ENCODE measurements at places on chromosomes 2 and 18.

DNA sequence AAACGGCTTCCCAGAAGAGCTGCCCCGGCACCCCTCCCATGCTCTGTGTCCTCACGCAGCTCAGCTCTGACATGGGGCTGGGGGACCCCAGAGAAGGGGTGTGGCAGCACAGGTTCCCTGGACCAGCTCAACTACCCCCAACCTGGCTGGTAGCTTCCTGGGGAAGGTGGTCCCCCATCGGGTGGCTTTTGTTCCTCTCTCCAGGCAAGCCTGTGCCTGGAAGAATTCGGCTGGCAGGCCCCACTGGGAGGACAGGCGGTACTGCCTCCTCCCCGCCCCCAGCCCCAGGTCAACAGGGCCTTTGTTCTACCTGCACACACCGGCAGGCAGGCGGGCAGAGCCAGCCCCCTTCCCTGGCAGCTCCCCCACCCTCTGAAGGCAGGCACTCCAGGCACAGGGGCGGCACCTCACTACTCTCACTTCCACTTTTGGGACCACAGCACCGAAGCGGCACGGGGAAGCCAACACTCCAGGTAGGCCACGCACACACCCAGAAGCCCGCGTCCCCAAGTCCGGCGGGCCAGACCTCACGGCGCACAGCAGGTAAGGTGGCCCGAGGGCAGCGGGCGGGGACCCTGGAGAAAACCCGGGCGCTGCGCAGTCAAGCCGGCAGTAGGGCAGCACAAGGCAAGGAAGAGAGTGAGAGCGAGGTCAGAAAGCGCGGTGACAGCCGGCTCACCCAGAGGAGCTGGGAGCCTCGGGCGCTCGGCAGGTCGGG lies 1.3 kb downstream of the HS6ST1 start:
- DNase-seq = no peak

DNA sequence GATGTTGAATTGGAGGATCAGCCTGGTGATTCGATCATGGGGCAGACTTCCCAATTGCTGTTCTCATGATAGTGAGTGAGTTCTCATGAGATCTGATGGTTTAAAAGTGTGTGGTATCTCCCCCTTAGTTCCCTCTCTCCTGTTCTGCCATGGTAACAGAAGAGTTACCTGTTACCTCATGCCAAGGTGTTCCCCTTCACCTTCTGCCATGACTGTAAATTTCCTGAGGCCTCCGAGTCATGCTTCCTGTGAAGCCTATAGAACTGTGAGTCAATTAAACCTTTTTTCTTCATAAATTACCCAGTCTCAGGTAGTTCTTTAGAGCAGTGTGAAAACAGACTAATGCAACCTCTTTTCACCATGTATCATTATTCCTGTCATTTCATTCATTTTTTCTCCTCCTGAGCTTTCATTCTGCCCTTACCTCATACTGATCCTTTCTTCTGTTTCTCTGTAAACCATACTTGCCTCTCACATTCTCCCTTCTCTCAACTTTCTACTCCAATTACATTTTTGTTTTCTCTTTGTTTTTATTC lies 22.0 kb downstream of the STARD6 start:
- DNase-seq = no peak

DNA sequence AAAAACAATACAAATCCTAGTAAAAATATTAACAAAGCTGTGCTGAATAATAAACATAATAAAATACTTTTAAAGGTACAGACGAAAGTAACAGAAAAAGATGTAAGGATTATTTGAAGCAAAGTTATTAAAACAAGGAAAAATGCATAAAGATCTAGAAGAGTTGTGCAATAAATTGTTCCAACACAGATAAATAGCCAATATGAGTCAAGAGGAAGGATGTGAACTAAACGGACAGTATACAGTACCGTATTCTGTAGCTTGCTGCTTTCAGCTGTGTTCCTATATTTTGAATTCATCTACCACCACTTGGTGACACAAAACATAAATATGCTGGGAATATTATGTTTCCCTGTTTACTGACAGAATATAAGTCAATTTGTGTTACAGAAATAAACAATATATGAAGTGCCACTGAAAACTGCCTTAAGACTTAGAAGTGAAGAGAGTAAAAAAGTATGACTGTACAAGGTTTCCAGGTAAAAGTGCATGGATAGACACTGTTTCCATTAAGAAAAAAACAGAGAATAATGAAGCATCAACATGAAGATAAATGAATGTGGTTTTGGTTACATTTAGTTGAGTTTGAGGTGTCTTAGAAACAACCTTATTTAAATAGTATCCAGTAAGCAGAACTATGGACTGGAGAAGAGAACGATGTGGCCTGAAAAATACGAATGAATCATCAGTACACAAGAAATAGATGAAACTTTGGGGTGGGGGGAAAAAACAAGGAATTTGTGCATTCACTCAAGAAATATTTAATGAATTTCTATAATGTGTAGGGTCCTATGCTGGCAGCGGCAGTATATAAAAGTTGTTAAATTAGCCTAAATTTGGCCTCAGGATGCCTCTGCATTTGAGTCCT lies 13.1 kb downstream of the PPP3R1 start:
- DNase-seq = no peak

DNA sequence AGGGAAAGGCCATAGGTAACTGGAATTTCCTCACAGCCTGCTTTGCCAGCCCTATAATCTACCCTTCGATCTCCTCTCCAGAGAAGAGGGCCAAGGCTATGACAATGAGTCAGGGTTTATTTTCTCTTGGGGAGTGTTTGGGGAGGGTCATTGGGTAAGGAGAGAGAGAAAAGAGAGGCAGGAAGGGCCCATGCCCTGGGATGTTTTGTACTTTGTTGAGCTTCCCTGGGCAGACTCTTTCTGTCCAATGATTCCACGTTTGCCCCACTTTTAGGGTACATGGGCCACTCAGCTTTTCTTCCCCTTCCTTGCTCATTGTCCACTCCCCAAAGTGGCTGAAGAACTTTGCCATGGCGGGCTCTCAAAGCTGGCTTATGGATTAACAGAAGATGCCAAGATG lies 224.2 kb downstream of the ALK start:
- no peak for DNase-seq

Data from urothelium cell line (cell line).